ENCODE measurements at places on chromosomes 3 and 15.
A peak's percentile ranks its signal among the peaks of the same experiment; 100 is the strongest.

DNA sequence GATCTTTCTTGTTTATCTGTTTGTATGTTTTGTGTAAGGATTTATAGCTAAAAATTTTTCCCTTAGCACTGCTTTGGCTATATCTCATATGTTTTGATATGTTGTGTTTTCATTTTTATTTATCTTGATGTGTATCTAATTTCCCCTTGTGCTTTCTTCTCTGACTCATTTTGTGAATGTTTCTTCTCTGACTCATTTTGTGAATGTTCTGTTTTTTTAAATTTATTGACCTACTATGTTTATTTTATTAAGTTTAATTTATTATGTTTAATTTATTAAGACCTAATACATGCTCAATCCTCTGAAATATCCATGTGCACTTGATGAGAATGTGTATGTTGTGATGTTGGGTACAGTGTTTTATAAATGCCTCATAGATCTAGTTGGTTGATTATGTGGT lies 793.5 kb upstream of the CADM2 start:
- no peak for DNase-seq

DNA sequence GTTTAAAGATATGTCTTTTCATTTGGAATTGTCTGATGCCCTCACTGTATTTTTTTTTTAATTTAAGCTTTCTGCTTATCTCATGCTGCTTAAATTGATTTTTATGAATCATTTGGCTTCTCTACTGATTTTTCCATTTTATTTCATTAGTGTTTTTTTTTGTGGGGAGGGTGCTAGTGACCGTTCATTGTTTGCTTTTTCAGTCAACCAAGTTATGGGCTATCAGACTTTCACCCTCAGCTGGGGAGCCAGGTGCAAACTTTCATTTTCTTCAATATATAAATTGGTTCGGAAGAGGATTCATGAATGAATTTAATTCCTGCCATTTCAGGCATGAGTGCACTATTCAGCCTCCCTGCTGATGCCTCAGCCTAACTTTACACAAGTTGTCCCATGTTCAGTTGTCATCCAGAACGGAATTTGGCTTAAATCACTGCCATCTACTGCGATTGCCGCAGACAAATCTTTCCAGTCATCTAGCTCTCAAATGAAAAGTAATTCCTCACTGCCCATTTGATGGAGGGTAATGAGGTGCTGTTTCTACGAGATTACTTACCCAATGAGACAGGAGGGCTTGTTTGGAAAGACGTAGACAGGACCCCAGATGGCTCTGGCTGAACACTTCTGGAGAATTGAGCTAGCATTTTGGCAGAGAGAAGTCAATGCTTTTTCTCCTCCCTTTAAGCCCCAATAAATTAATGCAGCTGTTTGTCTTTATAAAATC lies 89.9 kb upstream of the RORA start:
- DNase-seq, result no peak

DNA sequence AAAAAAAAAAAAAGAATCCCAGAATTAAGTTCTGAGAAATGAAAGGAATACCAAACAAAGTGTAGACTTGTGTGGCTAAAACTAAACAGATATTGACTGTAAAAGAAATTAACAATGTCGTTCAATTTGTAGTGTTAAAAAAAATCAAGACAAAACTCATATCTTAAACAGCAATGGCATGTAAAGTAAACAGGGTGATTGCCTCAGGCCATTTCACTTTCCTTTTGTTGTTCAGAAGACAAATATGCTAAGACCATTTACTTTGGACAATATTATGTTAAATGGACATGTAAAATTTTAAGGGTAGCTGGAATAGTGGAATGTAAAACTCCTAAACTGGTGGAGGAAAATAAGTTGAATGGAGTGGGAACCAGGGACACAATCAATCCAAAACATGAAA lies 139.1 kb downstream of the RTP4 start:
- no peak for DNase-seq

- DNase-seq, result peak; percentile 62
Measured at GRCh38 chr15:92831655-92832328, 68.3 kb upstream of the CHD2 start.

GRCh38 chr15:80844011-80844732 lies 65.0 kb downstream of the CEMIP start:
- DNase-seq, result no peak

Measured in CD14-positive monocyte (primary cell).